ENCODE measurements at places on chromosomes 5 and 9. TPM values are rescaled to one million over a fixed set of nuclear protein-coding genes. Genes with fewer than 3 reads are reported as not detected.
A peak's percentile ranks its signal among the peaks of the same experiment; 100 is the strongest.

DNA sequence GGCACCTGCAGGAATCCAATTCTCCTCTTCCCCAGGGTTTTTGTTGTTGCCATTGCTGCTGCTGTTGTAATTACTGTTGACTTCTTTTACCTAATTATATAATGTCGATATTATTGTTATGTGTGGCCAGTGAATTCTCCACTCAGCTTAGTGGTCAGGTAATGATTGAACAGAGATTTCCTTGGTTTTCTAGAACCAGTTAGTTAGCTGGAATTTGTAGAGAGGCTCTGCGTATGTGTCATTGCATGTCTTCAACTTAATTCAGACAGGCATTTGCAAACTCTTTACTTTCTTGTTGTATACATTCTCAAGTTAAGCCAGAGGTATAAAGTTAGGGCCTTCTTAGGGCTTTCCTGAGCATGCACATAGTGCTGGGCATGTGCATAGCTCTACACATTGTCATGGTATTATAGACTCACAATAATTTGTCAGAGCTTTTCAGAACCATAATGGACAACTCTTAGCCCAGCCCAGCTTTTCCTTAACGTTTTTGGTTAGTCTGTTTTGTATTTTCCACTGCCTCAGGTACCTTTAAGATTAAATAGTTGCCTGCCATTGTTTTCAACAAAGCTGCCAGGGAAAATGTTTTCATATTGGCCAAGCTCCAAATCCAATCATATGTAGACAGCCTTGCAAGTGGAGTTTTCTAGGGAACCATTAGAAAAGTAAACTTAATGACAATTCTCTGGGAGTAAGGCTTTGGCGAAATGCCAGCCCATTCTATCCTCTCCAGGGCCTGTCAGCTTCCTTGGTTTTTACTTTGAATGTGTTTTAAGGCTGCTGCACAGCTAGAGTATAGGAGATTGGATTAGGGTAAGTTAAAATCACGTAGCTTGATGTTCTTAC lies 68.1 kb downstream of the UBE2R2 start:
- no peak for DNase-seq

DNA sequence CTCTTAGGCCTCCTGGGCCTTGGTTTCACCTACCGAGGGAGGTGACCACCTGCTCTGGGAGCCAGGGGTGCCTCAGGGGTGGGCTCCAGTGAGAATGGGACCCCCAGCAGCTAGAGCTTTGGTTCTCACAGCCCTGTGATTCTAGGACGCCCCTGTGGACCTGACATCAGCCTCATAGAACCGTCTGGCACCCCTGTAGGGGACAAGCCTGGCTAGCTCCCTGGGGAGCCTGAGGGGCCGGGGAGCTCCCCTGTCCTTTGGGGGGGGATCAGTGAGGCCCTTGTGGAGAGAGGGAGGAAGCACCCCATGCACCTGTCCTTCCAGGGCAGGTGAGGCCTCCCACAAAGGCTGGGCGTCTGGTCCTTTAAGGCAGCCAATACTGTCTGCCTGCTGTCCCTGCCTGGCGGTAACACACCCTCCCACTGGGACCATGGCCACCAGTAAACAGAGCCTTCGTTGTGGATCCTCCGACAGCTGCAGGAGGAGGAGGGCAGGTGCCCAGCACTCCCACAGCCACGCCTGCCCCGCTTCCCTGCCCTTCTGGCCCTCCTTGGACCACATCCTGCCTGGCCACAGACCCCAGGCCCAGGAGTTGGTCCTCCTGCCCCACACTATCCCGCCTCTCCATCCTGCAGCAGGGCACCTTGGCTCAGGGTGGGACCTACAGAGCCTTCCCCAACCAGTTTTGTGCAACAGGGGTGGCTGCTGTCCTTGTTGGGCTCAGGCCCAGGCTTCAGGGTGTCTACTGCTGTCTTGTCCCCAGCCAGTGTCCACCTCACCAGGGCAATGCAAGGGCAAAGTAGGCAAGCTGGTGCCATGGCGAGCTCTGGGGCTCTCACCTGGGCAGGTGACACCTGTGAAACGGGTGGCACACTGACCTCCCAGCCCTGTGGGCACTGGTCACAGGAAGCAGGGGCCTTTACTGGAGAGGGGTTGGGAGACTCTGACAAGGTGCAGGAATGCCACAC lies 3.0 kb upstream of the TUBB4B start:
- DNase-seq = no peak

DNA sequence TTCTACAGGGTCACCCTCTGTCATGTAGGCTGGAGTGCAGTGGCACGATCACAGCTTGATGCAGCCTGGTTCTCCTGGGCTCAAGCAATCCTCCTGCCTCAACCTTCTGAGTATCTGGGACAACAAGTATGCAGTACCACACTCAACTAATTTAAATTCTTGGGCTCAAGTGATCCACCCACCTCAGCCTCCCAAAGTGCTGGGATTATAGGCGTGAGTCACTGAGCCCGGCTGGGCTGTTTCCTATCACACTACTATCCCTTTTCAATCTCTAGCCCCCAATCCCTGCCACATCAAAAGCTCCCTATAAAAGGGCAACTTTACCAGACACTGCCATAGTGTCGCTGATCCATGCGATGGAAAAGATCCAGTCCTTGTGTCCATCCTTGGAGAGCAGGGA lies 20.4 kb downstream of the DCAF12 start:
- no peak for DNase-seq

DNA sequence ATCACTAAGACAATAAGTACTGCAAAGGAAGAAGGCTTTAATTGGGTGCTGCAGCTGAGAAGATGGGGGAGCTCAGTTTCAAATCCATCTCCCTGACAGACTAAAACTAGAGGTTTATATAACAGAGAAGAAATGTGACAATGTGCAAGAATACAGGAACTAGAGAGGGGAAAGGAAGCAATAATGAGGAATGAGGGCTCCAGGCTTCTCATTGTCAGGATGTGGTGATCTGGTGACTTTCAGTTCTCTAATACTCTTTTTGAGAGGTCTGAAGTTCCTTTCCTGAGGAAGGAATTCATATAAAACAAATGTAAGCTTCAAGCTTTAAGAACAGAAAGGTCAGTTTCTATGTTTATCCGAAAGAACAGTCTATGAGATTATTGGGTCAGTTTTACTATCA lies 42.5 kb upstream of the SPATA31E1 start:
- no peak for DNase-seq

DNA sequence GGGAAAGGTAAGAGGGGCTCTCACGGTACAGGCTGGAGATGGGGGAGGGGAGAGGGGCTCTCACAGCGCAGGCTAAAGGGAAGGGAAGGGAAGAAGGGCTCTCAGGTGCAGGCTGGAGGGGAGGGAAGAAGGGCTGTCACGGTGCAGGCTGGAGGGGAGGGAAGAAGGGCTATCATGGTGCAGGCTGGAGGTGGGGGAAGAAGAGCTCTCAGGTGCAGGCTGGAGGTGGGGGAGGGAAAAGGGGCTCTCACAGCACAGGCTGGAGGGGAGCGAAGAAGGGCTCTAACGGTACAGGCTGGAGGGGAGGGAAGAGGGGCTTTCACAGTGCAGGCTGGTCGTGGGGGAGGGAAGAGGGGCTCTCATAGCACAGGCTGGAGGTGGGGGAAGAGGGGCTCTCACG lies 4.6 kb downstream of the SLC6A18 start:
- no peak for DNase-seq

DNA sequence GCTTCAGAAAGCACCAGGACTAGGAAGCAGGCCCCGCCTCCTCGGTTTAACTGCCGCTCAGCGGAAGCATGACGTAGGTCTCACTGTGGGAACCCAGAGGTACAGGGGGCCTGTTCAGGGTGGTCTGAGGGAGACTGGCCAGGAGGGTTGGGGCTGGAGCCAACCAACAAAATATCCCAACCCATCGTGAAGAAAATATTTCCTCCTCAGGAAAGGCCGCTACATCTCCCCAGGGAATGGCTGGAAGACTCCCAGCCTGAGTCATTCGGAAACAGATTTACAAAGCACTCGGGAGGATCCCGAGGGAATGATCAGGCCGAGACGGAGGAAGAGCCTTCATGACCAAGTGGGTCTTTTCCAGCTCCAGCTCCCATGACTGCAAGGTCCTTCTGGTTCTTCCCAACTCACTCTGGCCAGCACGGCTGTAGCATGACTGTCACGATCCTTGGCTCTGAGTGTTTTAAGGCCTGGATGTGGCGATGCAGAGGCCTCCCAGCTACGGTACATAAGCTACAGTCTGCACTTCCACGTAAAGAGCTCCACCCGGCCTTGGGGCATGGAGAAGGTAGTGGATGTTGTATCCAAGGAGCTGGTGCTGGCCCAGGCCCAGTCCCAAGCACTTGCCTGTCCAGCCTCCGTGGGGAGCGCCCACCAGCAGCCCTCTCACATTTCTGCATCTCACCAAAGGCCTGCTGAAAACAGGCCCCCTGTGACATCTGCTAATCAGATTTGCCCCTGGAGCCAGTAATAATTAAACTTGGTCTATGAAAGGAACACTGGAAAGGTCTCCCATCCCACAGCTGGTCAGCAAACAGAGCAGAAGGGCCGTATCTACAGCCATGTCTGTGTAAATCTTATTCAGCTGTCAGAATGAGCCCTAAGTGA lies 100.6 kb downstream of the LHFPL2 start:
- DNase-seq = peak; percentile 92

DNAH5 gene
- 0.14 TPM for total RNA-seq

DNA sequence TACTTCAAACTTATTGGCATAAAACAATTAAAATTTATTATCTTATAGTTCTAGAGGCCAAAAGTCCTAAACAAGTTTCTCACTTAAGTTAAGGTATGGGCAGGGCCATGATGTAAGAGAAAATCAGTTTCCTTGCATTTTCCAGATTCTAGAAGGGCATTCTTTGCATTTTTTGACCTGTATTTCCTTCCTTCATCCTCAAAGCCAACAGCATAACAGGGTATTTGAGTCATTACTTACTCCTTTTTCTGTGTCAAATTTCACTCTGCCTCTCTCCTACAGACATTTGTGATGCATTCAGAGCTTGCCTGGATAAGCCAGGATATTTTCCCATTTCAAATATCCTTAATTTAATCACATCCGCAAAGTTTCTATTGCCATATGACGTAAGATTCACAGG lies 1499.0 kb downstream of the EFNA5 start:
- no peak for DNase-seq

GRCh38 chr5:168965638-168966037 lies 335.3 kb downstream of the SLIT3 start:
- no peak for DNase-seq

SLCO6A1 gene
- total RNA-seq = not detected

DNA sequence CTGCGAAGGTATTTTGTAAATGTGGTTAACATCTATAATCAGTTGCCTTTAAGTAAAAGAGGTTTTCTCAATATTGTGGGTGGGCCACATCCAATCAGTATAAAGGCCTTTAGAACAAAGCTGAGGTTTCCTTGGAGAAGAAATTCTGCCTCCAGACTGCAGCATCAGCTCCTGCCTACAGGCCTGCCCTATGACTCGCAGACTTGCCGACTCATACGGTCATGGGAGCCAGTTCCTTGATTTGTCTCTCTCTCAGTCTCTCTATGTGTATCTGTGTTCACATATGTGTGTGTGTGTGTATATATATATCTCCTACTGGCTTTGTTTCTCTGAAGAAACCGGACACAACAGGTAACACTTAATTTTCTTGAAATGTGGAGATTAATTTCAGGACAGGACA lies 45.3 kb downstream of the SLC36A1 start:
- DNase-seq = no peak

DNA sequence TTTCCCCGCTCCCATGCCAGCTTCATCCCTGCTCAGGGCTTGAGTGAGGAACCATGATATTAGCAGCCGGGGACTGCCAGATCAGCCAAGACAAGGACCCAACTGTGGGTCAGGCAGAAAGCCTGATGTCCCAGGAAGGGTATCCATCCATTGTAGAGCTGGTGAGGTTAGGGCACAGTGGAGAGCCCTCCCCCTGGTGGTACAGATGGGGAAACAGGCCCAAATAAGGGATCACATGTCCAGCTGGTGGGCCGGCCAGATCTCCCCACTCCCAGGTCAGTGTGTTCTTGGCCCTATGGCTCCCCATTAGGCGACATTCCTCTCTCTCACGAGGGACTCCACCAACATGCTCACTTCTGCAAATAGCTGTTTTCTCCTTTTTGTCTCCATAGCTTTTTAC lies 9.0 kb downstream of the CDX1 start:
- DNase-seq = no peak

DNA sequence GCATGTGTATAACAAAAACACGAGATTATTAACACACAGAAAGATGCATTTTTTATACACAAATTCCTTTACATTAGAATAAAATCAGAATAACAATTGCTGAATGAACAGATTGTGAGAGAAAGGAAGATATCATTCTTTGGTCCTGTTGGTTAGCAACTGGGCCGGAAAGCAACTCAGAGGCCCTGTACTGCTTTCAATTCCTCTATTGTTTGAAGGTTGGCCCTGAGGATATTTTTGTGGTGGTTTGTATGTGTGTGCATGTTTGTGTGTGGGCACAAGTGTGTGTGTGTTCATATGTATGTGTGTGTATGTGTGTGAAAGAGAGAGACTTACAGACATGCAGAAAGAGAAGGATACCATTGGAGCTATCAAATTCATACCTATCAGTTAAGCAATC lies 356.8 kb upstream of the DMAC1 start:
- no peak for DNase-seq

DNA sequence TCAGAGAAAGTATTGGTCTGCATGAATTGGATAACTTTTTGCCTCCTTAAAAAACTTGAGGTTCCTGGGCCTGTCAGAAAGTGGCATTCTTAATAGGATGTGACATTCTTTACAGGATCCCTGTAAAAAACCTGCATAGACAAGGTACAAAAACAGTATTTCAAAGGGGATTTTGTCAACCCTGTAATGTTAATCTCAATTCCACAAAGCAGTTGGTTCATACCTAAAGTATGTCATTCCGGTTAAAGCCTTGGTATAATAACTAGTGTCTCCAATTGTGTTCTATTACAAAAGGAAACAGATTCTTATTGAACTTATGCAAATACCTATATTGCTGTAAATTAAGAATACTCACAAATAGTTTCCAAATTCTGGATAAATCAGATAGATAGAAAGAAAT lies 169.7 kb downstream of the CDH10 start:
- DNase-seq = no peak

OR13D1 gene
- total RNA-seq = not detected

GRCh38 chr5:99900302-99900852 lies 634.8 kb upstream of the FAM174A start:
- DNase-seq = no peak

PCA3 gene
- total RNA-seq = not detected

DNA sequence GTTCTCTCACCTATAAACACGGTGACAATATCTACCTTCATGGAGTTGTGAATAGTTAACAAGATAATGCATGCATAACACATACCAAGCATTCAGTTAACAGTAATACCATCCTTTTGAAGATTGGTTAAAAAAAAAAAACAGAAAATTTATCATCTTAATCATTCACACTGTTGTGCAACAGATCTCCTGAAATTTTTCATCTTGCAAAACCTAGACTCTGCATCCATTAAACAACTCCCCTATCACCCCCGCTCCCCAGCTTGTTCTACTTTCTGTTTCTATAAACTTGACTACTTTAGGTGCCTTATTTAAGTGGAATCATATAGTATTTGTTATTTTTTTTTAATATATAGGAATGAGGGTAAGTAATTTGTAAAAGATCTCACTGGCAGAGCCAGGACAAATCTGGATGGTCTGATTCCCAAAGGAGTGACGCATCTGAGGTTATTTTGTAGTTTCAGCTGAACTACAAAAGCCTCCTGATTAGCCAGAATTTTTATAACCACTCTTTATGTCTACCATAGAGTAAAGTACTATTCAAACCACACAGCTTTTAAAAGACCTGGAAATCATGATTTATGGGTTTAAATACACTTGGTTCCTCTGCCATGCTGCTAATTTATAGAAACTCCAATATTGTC lies 93.0 kb downstream of the FANCC start:
- DNase-seq = no peak

- DNase-seq = no peak
Measured at GRCh38 chr5:77360973-77361372, 131.1 kb downstream of the WDR41 start.
